LNCaP clone FGC (cell line): ENCODE measurements at places on chromosomes 7 and 10.

DNA sequence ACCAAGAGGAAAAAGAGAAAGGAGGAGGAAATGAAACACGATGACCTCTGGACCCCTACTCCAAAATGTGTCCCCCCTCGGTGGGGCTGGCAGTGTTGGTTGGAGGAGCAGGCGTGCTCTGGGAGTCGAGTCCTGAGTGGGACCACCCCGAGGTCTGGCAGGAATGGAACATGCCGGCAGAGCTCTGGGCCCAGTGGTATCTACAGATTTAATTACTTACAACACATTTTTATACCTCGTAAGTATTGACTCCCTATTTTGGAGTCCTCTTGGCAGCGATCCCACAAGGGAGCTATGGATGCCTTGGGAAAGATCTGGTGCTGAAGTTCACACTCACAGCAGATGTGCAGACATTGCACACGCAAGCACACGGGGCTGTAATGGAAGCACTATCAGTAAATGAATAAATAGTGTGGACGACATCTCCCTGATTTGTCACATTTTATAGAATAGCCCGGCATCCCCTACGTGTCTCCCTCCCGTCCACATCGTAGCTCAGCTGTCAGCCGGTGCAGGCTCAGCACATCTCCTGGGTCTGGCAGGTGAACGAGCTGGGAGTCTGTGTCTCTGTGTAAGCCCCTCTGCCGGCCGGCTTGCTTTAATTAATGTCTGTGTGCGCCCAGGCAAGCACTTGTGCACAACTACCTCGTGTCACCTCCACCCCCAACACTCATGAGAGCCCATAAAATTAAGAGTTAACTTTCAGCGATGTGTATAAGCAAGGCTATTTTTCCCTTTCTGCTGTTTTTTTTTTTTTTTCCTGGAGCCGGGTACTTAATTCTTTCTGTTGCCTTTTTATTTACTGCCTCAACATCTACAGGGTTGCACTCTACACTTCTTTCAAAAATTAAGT, 603.2 kb downstream of the LRMDA start:
- no peak for DNase-seq

- DNase-seq, result peak; percentile 99
These were observed 281.1 kb downstream of the CCDC3 start for GRCh38 chr10:12720217-12720981.

GRCh38 chr7:67343572-67343971, 346.9 kb downstream of the TYW1 start:
- no peak for DNase-seq

- DNase-seq, result no peak
These were observed 148.1 kb upstream of the ZNF92 start for GRCh38 chr7:65225422-65226006.

GRCh38 chr7:30556840-30557239, 37.8 kb upstream of the GARS1 start:
- DNase-seq, result peak; percentile 62

- no peak for DNase-seq
These were observed 2.0 kb downstream of the NDUFB2 start for GRCh38 chr7:140698477-140698876.

GRCh38 chr7:76386691-76387260, 22.7 kb downstream of the SSC4D start:
- no peak for DNase-seq

- DNase-seq, result no peak
These were observed 71.3 kb upstream of the TES start for GRCh38 chr7:116139007-116139406.

- no peak for DNase-seq
These were observed 17.2 kb upstream of the GIMAP8 start for GRCh38 chr7:150432915-150433892.

GRCh38 chr7:81525841-81526240, 244.0 kb downstream of the HGF start:
- DNase-seq, result no peak

GRCh38 chr7:156492170-156492569, 148.4 kb upstream of the RNF32 start:
- DNase-seq, result no peak

- no peak for DNase-seq
These were observed 163.4 kb upstream of the NFE2L3 start for GRCh38 chr7:25988640-25989039.

DNA sequence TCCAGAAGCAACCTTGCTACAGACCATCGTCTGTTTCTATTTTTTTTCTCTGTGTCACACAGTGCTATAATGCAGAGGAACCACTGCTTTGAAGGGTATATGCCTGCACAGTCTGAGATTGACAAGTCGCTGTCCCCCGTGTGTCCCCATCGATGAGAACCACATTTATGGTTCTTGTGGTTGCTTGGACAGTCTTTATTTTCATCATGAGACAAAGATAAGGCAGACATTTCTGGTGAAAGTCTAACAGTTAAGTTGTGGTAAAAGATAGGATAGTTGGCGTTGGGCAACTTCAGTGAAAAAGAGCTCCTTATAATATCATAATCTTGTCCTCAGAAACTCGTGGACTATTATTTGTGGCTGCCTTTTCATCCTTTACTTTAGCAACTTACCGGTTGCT, 6.3 kb upstream of the AKR1E2 start:
- DNase-seq, result no peak

- peak; percentile 23 for DNase-seq
These were observed 54.8 kb upstream of the CALD1 start for GRCh38 chr7:134724606-134725005.
